ENCODE measurements at places on chromosomes 3 and 15.

- no peak for DNase-seq
Observed at GRCh38 chr15:43877371-43877770, 50.6 kb downstream of the WDR76 start.

- no peak for DNase-seq
Observed at GRCh38 chr15:101504373-101504772, 14.9 kb upstream of the PCSK6 start.

GRCh38 chr3:114480442-114480841 is 186.6 kb downstream of the TIGIT start:
- DNase-seq, result no peak

DNA sequence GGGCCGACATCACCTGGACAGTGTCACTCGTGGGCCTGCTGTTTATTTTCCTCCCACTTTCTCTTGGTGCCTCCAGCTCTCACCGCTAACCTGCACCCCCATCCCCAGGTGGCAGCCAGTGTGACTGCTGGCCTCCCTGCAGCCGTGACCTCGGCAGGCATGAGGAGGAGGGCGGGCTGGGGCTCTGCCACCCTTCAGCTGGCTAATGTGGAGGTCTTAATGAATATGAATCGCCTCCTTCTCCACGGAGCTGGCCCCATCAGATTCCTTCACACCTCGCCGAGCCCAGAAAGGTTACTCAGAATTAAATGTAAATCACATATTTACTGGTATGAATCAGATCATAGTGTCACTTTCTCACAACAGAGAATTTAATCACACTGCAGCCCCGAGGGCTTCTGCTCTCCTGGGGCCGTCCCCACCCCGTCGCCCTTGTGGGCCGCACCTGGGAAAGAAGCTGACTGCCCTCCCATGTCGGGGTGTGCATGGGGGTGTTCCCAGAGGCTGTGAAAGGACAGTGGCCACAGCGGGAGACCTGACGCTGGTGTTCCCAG is 171.1 kb upstream of the TLE3 start:
- no peak for DNase-seq

DNA sequence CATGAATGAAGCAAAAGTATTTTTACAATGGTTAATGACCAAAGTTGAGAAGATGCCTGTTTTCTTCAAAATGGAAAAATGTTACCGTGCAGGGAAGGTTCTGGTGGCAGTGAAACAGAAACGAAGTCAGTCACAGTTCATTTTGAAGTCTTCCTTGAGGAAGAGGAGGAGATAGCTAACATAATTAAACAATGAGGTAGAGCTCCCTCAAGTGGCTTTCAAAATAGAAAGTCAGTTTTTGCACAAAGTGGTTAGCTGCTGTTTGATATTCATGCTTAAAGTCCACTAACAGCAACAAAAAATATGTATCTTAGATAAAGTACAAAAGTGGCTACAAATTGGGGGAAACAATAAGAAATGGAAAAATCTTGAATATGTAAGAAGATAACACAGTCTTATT is 87.3 kb downstream of the TFG start:
- DNase-seq, result peak; percentile 62
